ENCODE measurements at places on chromosomes 5 and 9.

DNA sequence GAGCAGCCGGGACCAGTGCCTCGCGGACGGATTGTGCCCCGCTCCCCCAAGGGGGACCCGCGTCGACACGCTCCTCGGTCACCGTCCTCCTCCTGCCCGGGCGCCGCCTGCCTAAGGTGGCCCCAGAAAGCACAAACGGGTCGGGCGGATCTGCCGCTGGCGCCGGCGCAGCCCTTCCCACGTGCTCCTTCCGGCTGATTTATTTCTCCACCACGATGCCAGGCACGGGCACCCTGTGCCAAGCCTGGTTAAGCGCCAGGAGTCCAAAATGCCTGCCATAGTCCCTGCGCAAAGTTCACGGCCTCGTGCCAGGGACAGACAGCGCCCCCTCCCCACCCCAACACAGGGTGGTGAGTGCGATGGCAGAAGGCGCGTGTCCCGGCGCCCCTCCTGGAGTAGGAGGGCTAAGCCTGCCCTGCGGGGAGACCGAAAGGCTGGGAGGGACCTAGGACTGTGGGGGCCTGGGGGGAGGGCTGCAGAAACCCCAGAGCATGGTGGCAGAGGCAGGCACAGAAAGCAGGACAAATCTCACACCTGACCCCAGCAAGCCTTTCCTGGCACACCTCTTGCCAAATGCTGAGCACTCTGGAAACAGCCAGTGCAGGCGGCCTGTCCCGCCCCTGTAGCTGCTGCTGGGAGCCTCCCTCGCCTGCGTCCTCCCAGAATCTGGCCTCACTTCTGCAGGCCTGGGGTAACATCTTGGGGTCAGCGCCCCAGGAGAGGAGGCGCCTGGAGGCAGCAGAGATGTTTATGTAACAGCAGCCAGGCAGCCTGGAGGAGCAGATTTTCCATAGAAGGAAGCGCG lies 1.1 kb upstream of the NOTCH1 start:
- DNase-seq = peak; percentile 44

DNA sequence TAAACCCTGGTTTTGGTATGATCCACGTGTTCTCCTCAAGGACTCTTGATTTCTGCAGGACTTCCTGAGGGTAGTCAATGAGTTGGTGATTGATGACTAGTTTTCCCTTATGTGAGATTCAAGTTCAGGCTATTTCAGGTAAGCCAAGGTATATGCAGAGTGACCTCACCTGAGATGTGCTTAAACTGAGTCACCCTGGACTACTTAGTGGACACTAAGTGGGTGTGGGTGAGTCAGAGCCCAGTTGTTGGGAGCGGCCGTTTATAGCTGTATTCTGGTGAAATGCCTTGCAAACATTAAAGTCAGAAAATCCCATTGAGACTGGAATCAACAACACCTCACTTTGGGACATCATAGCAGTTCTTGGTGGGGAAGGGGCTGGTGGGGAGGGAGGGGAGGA lies 62.9 kb downstream of the SLC28A3 start:
- DNase-seq = no peak

GRCh38 chr9:137816531-137817235 lies 60.9 kb upstream of the CACNA1B start:
- DNase-seq = no peak

DNA sequence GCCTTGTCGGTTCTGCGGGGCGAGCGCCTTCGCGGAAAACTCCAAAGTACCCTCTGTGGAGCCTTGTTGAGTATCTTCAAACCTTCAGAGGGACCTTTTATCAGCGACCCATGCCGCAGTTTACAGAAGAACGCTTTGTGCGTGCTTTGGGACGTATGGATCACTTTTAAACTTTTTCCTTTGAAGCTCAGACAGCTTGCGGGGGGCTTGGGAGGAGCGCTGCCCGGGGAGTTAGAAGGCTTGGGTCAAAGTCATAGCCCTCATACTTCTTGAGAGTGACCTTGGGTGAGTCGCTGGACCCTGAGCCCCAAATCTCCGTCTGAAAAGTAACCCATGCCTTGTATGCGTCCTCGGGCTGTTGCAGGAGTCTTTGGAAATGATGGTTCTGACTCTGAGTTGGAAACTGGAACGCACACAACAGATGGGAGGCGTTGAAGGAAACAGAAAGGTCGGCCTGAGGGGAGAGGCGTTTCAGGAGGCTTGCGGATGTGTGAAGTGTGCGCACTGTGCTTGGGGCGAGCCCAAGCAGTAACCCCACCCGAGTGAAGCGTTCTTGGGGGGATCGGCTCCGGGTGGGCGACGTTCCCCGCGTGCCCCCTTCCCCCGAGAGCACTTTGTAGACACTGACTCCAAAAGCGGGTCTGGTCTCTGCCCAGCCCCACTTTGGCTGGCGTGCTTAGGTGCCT lies 661 bp upstream of the SLC25A51 start:
- no peak for DNase-seq

- no peak for DNase-seq
Measured at GRCh38 chr9:117644932-117645636, 59.1 kb upstream of the TLR4 start.

GRCh38 chr9:136525207-136525606 lies 20.6 kb downstream of the NOTCH1 start:
- DNase-seq = no peak

- DNase-seq = no peak
Measured at GRCh38 chr9:86342269-86342668, 11.9 kb downstream of the TUT7 start.

Measured in inflammatory macrophage treated with lipopolysaccharide for 4 hours (primary cell).